GM20000 (cell line): ENCODE measurements at places on chromosomes 12 and 14.

GRCh38 chr14:65179918-65180724 is 77.8 kb upstream of the MAX start:
- DNase-seq: peak; percentile 66

- DNase-seq: no peak
These were observed 5.7 kb downstream of the STXBP6 start for GRCh38 chr14:25044106-25044698.

- DNase-seq: no peak
These were observed 582 bp downstream of the LRRIQ1 start for GRCh38 chr12:85036733-85037132.

DNA sequence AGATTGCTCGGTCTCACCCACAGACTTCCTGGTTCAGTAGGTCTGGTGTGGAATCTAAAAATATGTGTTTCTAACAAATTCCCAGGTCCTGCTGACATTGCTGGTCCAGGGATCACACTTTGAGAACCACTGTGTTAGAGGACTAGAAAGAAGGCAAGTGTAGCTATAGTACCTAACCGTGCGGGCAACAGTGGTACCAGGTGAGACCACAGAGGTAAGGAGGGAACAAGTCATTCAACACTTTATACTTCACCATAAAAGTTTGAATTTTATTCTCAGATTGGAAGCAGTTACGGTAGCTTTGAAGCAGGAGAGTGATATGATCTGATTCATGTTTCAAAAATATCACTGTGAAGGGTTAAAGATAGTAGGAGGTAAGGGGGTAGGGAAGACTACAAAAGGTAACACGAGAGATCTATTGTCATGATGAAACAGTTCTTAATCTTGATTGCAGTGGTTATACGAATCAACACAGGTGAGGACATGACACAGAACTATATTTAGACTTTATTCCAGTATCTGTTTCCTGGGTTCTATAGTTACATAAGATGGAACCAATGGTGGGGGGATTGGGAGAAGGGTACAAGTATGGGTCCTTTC is 73.5 kb downstream of the CDK17 start:
- DNase-seq: no peak

DNA sequence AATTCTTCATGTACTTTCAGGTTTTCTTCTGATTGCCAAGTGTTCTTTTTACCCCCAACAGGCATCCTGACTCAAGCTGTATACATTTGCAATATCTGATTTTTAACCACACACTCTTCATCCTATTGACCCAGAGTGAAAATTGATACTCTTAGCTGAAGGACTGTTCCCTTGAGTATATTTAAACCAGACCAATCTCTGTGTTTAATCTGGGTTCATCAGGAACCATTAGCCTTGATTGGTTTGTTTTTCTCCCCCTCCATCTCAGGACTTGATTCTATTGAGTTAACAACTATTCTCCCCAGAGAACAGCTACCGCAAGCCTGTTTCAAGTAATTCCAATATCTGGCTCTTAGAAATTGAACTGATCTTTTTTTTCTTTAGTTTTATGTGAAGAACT is 222.3 kb upstream of the NOVA1 start:
- no peak for DNase-seq

- DNase-seq: no peak
These were observed 6.1 kb upstream of the PSMA6 start for GRCh38 chr14:35286003-35286600.

DNA sequence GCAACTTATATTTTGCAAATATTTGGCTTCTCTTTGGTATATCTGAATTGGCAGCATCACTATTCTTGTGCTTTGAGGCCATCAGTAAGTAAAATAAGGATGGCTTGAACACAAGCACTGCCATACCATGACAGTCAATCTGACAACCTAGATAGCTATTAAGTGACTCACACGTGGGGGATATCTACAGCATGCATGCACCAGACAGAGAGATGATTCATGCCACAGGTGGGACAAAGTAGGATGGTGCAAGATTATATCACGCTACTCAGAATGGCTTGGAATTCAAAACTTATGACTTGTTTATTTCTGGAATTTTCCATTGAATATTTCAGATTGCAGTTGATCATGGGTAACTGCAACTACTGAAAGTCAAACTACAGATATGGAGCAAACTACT is 675.6 kb upstream of the MDGA2 start:
- no peak for DNase-seq

- peak; percentile 29 for DNase-seq
These were observed 29.3 kb upstream of the ATF1 start for GRCh38 chr12:50734409-50735263.

DNA sequence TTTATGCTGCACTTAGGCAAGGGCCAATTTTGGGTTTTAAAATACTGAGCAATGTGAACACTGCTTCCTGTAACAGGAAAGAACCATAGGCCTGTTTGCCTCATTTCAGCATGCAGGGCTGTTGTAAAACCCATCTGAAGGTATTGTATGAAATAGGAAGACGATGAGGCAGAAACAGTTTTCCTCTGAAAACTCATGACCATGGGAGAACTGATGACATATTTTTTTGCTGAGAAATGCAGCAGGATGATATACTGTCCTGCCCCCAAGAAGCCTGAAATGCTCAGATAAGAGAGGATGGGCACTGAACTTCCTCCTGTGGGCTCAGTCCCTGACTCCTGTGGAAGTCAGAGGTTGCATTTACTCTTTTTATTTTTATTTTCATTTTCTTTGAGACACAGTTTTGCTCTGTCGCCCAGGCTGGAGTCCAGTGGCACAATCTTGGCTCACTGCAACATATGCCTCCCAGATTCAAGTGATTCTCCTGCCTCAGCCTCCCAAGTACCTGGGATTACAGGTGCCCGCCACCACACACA is 17.4 kb downstream of the PYGL start:
- DNase-seq: no peak

- DNase-seq: no peak
These were observed 5.8 kb downstream of the MARK3 start for GRCh38 chr14:103391048-103391447.

DNA sequence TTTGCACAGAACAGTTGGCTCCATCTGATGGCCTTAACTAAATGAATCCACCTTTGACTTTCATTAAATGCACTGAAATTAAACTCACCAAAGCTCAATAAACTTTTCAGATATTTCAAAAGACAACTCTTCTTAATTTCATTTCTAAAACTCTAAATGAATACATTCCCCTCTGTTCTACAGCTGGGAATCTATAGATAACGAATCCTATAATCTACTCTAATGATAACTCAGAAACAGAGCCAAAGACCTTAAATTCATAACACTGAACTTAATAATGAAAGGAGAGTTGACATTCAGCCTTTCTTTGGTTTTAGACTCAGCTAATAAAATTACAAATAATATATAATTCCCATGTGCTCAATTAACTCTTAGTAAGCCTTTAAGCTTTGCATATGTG is 150.5 kb downstream of the KCNH5 start:
- DNase-seq: no peak

GRCh38 chr12:124523071-124523470 is 44.3 kb downstream of the NCOR2 start:
- DNase-seq: no peak

DNA sequence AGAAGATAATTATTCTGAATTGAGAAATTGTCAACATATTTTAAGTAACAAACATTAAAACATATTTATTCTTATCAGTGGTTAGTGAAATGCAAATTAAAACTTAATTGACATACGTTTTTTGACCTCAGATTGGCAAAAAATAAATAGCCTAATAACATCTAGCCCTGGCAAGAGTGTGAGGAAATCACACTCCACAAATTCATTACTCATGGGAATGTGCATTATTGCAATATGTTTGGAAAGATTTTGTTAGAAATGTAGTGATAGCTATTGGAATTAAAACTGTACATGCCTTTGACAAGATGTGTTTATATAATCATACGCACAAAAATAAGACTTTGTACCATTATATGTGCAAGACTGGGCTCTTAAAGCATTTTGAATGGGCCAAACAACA is 168.6 kb downstream of the KITLG start:
- DNase-seq: no peak

DNA sequence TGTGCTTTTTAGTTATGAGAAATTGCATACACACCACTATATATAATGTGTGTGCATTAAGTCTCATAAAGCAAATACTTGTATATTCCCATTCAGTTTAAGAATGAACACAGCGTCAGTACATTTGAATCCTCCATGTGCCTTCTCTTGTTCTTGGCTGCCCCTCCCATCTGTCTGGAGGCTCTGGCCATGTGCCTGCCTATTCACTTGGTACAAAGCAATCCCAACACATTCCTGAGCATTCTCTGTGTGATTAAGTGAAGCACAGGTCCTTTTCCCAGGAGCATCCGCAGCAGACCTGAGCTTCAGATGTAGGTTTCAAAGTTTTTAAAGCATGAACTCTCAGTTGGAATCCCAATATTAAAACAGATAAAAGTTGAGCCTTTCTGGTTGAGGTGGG is 58.7 kb downstream of the POLR3B start:
- no peak for DNase-seq

DNA sequence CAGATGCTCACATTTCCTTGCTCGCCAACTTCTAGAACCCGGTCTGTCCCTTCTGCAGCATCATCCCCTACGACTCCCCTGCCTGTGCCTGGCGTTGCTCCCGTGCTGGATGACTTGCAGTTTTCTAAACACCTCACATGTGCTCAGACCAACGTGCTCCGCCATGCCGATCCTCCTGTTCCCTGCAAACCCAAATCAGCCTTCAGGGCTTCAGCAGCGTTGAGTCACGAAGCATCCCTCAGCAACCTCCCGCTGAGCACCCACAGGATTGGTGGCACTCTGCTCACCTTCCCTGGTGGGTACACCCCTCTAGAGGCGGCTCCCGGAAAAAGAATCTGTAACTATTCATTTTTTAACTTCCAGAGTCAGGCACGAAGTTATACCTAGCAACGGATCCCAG is 2.8 kb upstream of the PIWIL1 start:
- DNase-seq: no peak

DNA sequence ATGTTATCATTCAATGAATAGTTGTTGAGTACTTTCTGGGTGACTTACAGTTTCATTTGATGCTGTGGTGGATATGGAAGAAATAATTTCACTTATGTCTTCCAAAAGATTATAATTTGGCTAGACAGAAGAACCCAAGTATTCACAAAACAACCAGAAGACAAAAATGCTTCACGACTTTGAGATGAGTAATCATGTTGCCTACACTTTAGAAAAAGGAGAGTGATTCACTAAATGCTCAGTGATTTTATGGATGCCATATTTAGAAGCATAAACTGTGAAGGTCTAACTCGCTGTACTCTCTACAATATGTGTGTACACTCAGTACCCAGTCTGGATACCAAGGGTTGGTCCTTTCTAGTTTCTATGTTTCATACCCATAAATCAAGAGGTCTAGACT is 101.3 kb upstream of the E2F7 start:
- DNase-seq: no peak

- peak; percentile 49 for DNase-seq
These were observed 8.4 kb downstream of the GPRC5A start for GRCh38 chr12:12899530-12900380.

- no peak for DNase-seq
These were observed 94.5 kb downstream of the DNAI7 start for GRCh38 chr12:25100194-25101091.

DNA sequence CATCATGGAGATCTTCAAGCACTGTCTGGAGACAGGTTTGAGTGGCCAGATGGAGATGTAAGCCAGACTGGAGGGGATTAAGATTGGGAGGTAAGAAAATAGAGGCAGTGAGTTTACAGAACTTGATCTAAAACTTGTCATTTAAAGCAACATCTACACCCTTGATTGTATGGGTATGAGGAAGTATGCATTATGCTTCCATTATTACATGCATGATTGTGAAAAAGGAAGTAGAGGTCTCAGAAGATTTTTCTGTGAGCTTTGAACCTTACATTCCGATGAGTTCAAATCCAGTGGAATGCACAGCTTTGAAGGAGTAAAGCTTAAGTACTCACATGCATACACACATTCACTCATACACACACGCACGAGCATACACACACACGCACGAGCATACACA is 550.8 kb downstream of the MED13L start:
- no peak for DNase-seq

DNA sequence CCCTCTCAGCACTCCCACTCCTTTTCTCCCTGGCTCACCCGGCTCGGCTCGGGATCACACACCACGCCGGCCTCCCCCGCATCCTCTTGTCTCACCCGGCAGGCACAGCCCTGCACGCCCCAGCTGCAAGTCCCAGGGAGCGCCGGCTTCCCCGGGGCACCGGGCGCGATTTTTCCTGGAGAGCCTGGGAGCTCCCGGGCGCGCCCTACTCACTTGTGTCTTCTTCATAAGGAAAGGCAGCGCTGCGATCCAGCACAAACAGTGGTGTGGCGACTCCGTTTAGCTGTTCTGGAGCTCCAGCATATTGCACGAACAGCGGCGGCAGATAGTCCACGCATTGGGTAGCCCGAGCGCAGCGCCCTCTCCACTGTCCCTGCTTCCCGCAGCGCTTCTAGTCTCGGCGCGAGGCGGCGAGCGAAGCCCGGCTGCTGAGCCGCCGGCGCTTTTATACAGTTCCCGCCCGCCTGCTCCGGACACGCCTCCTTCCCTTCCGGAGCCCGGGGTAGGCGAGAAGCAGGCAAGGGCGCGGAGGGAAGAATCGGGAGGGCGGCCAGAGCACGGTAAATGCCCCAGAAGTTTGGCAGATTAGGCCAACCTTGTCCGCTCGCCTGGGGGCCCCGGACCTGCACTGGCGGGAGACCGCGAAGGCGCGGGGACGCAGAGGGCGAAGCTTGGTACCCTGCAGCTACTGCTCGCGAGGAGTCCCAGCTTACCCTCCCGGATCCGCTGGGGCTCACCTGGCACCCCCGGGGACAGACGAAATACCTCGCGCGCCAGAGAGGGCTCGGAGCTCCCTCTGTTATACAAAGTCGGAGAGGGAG is at the start of gene KITLG:
KITLG (minus strand) TSS at position 421 of the 821 bp plus-strand sequence; CDS start at position 228, 193 bp downstream.
- peak; percentile 58 for DNase-seq

DNA sequence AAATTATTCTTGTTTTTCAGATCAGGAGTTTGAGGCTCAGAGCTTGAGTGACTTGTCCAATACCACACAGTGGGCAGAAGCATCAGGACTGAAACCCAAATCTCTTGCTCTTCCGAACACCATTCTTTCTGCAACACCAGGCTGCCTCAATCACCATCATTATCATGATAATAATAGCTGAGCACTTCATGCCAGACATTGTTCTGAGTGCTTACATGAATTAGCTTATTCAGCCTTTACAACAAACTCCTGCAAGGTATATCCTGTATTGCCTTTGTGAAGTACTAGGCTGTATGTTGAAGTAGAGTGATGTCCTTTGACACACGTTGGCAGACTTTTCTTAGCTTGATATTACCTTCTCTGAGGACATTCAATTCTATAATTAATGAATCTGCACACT is 257.4 kb upstream of the ATP2B1 start:
- DNase-seq: no peak

GRCh38 chr12:49868449-49868848 is 25.5 kb upstream of the BCDIN3D start:
- DNase-seq: no peak

- peak; percentile 13 for DNase-seq
These were observed 24.3 kb downstream of the MNAT1 start for GRCh38 chr14:60758885-60759284.

GRCh38 chr14:92841930-92842329 is 47.8 kb downstream of the GOLGA5 start:
- no peak for DNase-seq
